Activated CD8-positive, alpha-beta memory T cell treated with anti-CD3 and anti-CD28 coated beads, Interleukin-2, amount 10 ng/mL, durations not matched to agents 7 days and 5 days (primary cell): ENCODE measurements at places on chromosomes 1 and 21.

DNA sequence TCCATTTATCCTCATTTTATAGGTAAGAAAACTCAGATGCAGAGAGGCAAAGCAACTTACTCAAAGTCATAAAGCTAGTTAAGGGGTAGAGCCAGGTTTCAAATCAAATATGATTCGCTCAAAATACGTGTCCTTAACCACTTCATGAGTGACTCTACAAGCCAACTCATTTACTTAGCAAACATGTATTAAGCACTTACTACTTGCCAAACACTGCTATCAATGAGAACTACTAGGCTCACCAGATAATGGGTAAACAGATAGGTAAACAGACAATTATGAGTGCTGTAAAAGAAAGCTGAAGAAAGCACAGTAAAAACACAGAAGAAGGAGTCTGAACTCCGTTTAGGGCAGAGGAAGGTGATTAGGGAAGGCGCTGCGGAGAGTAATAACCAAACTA lies 65.9 kb downstream of the WDR64 start:
- DNase-seq: no peak

DNA sequence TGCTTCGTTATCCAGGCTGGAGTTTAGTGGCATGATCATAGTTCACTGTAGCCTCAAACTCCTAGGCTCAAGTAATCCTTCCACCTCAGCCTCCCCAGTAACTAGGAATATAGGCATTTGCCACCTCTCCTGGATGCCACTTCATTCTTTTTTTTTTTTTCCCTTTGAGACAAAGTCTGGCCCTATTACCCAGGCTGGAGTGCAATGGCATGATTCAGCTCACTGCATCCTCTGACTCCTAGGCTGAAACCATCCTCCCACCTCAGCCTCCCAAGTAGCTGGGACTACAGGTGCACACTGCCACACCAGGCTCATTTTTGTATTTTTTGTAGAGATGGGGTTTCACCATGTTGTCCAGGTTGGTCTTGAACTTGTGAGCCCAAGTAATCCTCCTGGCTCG lies 19.3 kb downstream of the OSBPL9 start:
- DNase-seq: no peak

DNA sequence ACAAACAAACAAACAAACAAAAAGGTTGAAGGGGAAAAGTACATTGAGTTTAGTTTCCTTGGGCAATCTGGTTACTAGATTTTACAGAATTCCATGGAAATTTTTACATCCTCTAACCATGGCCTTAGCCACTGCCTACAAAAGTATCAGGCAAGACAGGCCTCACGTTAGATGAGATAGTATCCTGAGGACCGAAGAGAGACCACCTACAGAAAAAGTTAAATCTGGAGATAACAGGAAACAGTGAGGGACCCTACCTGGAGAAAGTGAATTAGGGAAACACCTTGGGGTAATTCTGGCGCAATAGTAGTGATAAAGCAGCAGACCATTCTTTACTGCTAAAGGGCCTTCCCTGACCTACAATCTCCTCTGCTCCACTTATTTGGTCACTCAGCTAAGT lies 8.7 kb downstream of the RAB29 start:
- no peak for DNase-seq

DNA sequence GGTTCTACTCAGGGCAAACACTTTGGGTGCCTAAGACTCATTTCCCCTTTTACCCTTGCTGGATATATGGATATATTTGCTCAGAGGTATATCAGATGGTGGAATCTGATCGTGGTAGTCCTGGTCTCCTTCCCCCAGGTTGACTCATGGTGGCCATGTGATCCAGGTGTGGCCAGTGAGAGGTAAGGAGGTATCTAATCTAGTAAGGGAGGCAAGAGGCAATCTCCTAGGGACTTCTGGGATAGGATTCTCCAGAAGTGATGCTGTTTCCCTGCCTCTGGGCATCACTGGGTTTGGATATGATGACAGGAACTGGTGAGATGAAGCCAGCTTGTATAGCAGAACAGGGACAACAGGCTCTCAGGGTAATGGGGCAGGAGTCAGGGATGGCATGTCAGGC lies 8.5 kb upstream of the DENND2D start:
- DNase-seq: no peak

GRCh38 chr1:207818971-207819451 lies 67.2 kb downstream of the CD46 start:
- no peak for DNase-seq

DNA sequence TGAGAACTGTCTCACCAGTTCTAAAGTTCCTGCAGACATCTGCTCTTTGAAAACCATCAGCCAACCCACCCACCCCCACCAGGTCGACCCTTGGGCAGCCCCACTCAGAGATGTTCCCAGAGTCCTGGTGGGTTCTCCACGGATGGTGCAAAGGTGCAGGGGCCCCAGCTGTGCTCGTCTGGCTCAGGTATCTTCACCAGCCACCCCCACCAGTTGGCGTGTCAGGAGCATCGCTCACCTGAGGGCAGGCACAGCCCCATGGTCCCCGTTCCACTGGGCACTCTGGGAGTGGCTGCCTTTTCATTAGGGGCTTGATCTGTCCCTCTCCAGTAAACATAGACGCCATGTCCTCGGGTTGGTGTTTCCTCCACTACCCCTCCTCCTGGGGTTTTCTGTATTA lies 70.5 kb downstream of the UMODL1 start:
- no peak for DNase-seq
